NCI-H2081 treated with DMSO at 0.1 percent for 48 hours (cell line): ENCODE measurements at places on chromosomes 16 and 17.

- DNase-seq: no peak
These were observed 38.8 kb downstream of the RPGRIP1L start for GRCh38 chr16:53664724-53665345.

GRCh38 chr17:62703776-62704380 is 76.4 kb downstream of the MRC2 start:
- peak; percentile 8 for DNase-seq

GRCh38 chr16:85717393-85718152 is 28.8 kb upstream of the GINS2 start:
- no peak for DNase-seq

- DNase-seq: no peak
These were observed 34.1 kb upstream of the ENPP7 start for GRCh38 chr17:79696610-79696982.

DNA sequence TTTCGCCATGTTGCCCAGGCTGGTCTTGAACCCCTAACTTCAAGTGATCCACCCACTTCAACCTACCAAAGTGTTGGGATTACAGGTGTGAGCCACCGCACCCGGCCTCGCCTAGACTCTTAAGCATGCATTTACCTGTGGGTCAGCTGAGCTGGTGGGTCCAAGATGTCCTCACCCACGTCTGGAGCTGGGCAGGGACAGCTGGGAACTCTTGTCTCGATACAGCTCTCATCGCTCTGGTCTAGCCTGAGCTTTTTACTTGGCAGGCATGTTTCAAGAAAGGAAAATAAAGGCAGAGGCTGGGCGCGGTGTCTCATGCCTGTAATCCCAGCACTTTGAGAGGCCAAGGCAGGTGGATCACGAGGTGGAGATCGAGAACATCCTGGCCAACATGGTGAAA is 56.9 kb upstream of the PHOSPHO1 start:
- no peak for DNase-seq

GRCh38 chr17:65345261-65346005 is 208.3 kb downstream of the RGS9 start:
- DNase-seq: no peak

DNA sequence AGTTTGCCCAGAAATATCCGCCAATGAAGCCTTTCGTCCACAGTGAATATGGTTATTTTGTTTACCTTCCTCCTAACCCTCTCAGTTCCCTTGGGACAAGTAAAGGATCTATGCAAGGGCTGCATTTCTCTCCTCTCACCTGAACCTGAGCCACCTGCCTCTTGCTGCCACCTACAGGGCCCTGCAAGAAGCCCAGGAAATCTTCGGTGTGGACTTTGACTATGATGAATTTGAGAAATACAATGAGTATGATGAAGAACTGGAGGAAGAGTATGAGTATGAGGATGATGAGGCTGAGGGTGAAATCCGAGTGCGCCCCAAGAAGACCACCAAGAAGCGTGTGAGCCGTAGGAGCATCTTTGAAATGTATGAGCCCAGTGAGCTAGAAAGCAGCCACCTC is 14.0 kb downstream of the SUPT6H start:
- DNase-seq: no peak

- DNase-seq: no peak
These were observed 274.6 kb upstream of the HSBP1 start for GRCh38 chr16:83533193-83533592.

GRCh38 chr16:55324285-55325079 is 479 bp downstream of the IRX6 start:
- DNase-seq: no peak

GRCh38 chr17:18381158-18381952 is 3.8 kb downstream of the EVPLL start:
- no peak for DNase-seq

GRCh38 chr16:83220066-83220465 is 587.7 kb upstream of the HSBP1 start:
- DNase-seq: no peak

DNA sequence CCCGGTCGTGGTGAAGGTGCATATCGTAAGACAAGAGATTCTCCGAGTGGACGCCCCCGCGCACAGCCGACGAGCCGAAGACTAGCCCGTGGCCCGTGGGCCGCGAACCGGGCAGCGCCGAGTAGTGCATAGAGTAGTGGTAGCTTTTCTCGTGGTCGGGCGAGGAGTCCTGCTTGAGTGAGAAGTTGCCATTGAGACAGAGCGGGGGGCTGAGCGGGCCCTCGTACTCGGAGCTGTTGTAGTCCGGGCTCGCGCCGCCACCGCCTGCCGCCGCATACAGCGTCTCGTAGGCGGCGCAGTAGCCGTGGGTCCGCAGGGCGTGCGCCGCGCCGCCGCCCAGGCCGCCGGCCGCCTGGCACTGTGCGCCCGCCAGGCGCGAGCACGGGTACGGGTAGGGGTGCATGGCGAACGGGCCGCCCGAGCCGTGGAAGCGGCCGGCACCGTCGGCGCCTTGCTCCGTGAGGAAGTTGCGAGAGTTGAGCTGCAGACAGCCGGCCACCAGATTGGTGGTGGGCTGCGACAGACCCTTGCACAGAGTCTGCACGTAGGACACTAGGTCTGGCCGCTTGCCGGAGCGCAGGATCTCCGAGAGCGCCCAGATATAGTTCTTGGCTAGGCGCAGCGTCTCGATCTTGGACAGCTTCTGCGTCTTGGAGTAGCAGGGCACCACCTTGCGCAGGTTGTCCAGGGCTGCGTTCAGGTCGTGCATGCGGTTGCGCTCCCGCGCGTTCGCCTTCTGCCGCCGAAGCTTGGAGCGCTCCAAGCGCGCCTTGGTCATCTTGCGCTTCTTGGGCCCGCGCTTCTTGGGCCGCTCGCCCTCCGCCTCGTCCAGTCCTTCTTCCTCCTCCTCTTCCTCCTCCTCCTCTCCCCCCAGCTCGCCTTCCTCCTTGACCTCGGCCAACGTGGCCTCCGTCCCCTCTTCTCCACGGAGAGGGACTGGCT is 2.0 kb downstream of the NEUROD2 start:
- DNase-seq: no peak

GRCh38 chr16:22123146-22123545 is 30.8 kb downstream of the VWA3A start:
- no peak for DNase-seq

GRCh38 chr16:56106527-56106926 is 84.8 kb upstream of the GNAO1 start:
- DNase-seq: no peak

DNA sequence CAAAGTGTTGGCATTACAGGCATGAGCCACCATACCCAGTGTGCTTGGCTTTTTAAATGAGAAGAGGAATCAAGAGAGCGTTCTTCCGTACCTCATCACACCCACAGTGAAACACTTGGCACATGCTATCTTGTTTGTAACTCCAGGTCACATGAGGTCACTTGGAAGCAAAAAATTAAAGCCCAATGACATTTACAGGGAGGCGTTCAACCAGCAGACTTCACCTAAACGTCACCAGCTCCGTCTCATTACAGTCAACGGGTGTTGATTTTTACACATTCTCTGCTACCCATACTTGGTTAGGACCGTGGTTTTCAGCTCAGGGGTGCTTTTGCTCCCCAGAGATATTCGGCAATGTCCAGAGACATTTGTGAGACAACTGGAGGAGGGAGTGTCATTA is 127.0 kb downstream of the XYLT1 start:
- DNase-seq: no peak
